ENCODE measurements at places on chromosomes 5 and 9.

GRCh38 chr9:129664746-129665388 is 580 bp upstream of the PRRX2 start:
- DNase-seq, result no peak

DNA sequence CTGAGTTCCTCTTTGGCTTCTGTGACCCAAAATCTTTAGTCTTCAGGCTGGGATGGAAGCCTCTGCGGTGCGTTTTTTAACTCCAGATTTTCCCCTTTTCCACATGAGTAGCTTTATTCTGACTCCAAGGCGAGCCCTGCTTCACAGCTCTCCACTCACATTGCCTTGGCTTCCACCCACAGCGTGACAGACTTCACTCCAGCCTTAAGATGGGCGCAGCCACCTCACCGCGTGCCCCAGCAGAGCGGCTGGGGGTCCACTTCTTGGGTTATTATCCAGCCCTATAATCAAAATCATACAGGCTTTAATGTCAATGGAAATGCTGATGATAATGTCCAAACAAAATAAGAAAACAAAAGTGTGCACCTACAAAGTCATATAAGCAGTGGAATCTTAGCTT is 1.2 kb downstream of the EXOC3 start:
- DNase-seq, result no peak

GRCh38 chr5:21263361-21263760 is 1275.4 kb upstream of the CDH18 start:
- no peak for DNase-seq

DNA sequence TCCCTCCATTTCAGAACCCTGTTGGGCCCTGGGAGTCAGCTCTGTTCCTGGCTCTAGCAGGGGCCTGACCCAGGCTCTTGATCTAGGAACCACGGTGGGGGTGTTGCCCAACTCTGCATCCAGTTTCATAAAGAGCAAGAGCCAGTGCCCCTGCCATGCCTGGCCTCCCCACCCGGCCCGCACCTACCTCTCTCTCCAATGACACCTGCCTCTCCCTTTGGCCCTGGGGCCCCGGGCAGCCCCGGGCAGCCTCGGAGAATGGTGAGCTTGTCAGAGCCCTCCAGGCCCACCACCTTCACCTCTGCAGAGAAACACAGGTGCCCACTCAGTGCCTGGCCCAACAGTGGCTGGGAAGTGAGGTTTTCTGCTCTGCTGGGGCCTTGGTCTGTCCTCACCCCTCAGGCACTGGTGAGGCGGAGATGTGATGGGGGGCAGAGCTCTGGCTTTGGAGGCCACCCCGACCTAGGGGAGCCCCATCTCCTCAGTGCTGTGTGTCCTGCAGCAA is 1.5 kb downstream of the FCN1 start:
- DNase-seq, result no peak

DNA sequence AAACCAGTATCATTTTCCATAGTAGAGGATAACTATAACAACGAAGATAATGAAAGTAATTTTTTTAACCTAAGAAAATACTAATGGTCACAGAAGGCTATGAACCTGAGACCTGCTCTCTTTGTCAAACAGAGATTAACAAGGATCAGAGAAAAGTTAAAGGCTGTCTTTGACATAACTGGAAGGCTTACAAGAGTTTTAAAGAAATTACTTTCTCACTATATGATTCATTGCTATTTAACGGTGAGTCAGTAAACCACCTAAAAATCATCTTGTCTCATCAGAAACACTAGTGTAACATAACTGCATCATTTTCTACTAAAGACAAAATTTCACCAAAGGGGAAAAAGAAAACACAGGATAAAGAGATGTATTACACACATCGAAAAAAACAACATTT is 19.3 kb downstream of the MLANA start:
- no peak for DNase-seq

DNA sequence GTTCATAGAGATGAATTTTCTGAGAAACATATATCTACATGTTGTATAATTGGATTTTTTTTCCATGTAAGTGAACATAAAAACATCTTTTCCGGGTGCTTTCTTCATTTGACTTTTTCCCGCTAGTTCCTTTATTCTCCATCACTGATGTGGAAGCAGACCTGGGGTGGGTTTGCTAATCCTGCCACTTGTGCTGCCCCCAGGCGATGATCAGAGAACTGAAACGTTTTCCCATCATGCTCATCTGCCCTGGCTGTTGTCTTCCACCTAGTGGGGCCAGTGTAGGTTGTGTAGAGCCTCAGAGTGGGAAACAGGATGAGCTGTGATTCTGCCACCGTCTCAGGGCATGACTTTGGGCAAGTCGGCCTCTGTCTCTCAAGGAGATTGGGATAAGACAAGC is 34.2 kb upstream of the TGFBR1 start:
- no peak for DNase-seq

All from CD4-positive, alpha-beta T cell treated with Interleukin-1 beta for 1 hour (primary cell).